ENCODE measurements at places on chromosomes 6 and 20.

- no peak for DNase-seq
Observed at GRCh38 chr20:13249118-13249797, 28.2 kb downstream of the ISM1 start.

- no peak for DNase-seq
Observed at GRCh38 chr6:140966676-140967075, 1166.0 kb upstream of the GJE1 start.

- no peak for DNase-seq
Observed at GRCh38 chr20:11331096-11331495, 586.6 kb upstream of the BTBD3 start.

- DNase-seq: no peak
Observed at GRCh38 chr20:1627200-1627550, 7.4 kb upstream of the SIRPB1 start.

GRCh38 chr20:49700411-49701185 is 13.1 kb downstream of the B4GALT5 start:
- DNase-seq: no peak

- DNase-seq: no peak
Observed at GRCh38 chr6:93453956-93454355, 34.6 kb upstream of the EPHA7 start.

DNA sequence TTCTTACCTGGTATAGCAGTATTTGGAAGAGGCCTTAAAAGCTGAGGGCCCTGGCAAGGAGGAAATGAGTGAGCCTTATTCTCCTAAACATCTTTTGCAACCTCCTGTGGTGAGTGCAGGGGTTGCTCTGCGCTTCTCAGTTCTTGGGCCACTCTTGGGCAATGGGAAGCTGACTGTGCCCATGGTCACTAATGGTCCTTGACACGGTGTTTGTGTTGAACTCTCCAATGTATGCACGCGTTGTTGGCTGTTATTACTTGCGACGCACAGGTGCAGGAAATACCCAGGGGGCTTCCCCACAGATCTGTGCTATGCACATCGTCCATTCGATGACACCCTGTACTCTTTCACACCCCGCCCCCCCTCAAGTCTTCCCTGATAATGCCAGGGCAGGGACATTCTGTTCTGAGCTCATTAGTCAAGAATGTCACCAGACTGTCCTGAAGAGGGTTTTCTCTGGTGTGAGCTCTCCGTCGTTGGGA is 79.7 kb downstream of the EDN1 start:
- no peak for DNase-seq

DNA sequence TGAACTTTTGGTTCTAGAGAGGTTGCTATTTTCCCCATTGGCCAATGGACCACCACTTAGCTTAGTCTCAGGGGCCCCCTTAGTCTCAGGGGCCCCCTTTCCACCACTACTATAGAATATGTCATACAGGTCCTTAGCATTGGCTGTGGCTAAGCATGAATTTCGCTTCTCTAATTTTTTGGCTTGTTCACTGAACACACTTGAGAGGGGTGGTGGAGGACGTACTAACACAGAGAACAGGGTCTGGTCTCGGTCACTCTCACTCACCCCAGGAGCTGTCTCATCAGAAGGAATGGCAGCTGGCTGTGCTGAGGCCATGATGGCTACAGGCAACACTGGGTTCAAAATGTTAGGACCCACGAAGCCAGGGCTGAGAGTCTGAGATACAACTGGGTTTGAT is 30.3 kb downstream of the ZNF318 start:
- no peak for DNase-seq

GRCh38 chr6:44556046-44556445 is 168.5 kb downstream of the CDC5L start:
- DNase-seq: no peak
